Stimulated activated CD4-positive, alpha-beta T cell treated with anti-CD3 and anti-CD28 coated beads, Interleukin-1b, Interleukin-23, amount 100 ng/mL, for 48 hours (primary cell): ENCODE measurements at places on chromosomes 2 and 18.
A peak's percentile ranks its signal among the peaks of the same experiment; 100 is the strongest.

DNA sequence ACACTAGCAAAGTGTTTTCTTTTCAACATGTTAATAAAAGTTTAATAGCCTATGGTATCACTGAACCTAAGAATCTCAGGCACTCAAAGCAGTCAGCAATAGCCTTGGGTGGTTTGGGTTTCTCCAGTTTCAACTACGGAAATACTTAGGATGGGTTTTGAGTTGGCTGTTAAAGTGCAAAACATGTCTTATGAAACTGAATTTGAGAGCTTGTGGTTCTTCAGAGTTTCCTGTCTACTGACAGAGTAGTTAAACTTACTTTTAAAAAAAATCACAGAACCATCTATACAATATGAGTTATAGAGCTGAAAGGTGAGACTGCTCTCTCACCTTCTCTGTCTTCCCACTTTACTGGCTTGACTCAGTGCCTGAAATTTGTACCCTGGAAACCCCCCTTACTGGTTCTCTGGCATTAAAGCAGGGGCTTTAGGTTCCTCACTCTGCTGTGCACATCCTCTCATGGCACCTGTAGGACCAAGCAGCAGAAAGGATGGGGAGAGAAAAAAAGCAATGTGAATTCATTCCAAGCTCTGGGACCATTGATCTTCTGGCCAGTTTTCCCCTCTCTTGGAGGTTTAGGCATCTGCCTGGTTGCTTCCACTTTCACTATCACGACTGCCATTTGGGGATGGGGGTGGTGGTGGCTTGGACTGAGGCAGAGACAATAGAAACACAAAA is 18.1 kb downstream of the CCDC141 start:
- peak; percentile 21 for DNase-seq

DNA sequence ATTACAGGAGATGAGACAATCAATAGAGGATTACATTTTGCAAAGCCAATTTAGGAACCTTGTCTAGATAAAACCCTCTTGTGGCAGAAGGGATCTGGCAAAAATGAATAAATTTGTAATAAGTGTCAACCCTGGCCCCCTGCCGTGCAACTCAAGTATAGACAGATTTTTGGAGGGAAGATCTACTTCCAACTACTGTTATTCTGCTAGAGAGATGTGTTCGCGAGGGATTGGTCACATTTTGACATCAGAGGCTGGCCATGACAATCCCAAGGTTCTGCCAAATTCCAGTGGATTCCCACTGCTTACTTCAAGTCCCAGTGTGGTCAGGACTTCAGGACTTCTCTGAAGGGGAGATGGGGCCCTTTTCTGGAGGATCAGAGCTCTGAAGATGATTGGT is 192.6 kb downstream of the SH3RF3 start:
- DNase-seq, result no peak

- no peak for DNase-seq
Measured at GRCh38 chr18:6857300-6857699, 127.8 kb downstream of the ARHGAP28 start.

- DNase-seq, result no peak
Measured at GRCh38 chr2:138182250-138182936, 218.1 kb downstream of the HNMT start.

DNA sequence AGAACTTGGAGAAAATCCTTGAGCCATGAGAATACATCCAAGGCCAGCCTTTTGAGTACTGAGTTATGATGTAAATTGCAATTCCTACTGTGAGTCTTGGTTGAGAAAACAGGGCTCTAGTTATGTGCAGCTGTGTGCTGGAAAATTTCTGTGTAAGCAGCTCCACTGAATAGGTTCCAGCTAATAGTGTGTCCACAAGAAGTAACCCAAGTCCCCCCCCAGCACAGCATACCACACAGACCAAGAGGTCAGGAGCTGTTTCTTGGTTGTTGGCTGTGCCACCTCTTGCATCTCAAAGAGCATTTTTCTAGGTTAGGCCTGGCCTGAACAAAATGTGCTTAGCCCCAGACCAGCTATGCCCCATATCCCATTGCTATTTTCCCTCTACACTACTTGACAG is 36.8 kb upstream of the APCDD1 start:
- no peak for DNase-seq

DNA sequence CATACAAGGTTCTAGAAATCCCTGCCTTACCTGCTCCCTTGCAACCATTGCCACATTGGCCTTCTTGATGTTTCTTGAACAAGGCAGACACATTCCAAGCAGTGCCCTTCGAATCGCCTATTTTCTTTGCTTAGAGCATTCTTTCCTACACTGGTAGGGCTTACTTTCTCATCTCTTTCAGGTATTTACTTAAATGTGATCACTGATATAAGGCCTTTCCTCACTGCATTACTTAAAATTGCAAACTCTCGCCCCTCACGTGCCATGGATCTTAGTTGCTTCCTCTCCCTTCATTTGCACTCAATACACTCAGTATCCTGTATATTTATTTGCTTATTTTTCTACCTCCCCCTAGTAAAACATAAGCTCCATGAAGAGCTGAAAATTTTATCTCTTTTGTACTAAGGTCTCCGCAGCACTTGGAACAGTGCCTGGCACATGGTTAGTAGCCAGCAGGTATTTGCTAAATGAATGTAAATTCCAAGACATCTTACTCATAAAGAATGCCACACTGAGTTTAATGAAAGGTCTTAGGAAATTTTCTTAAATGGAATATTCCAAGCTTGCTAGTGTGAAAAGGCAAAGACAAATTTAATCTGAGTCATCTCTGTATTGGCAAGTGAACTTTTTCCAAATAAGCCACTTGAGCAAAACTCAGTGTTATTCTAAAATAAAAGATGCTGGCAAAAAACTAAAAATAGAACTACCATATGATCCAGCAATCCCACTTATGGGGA is 42.4 kb upstream of the FIGN start:
- no peak for DNase-seq

- DNase-seq, result no peak
Measured at GRCh38 chr2:126891681-126892500, 6.8 kb upstream of the TEX51 start.

DNA sequence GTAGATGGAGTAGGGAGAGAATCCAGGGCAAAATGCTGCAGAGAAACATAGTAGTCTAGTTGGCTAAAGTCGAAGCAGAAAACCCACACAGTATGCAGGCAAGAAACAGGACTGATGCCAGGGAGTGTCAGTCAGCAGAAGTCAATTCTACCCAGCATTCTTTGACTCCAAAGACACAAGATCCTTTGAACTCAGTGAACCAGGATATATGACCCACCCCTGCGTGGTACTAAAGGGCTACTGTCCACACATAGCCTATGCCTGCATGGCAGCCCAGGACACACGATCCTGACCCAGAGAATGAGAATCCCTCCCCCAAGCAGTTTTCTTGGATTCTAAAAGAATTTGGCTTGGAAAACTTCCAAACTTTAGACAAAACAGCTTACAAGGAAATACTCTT is 42.5 kb downstream of the ALK start:
- no peak for DNase-seq

DNA sequence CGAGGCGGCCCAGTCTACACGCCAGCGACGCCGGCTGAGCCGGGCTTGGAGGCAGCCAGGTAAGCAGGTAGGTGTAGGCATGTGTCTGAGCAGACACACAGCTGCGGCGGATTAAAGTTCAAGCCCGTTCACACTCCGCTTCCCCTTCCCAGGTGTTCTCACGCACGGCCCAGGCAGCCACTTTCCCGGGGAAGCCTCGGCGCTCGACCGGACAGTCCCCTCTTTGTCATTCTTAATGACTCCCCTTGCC is 367 bp downstream of the TGFA start:
- DNase-seq, result no peak

GRCh38 chr2:98464772-98465310 is 20.2 kb downstream of the INPP4A start:
- DNase-seq, result no peak

DNA sequence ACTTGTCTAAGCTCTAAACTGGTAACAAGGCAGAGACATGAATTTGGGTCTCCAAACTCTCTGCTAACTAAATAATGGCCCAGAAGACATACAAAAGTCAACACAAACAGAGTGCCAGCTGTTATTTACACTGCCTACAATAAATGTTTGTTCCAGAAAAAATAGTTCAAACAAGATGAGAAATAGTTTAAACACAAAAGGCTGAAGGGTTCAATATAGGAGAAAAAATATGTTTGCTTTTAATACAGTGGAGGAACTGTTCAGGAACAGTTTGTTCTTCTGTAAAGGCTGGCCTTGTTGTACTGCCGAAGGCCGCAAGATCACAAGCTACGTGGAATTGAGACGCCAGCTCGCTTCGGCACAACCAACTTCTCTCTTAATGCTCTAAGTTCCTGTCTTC is 74.6 kb downstream of the AFF3 start:
- no peak for DNase-seq

DNA sequence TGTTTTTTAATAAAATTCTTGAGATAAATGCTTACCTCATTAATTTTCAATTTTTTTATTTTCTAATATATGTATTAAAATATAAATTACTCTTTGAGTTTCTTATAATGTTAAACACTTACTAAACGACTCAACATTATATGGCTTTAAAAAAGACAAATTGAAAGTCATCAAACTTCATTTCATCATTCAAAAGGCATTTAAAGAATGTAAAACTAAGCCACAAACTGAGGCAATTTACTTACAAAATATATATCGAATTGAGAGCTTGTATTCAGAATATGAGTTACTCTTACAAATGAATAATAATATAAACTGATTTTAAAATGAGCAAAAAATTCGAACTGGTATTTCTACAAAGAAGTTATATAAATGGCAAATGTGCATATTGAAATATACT is 1262.2 kb upstream of the PIK3C3 start:
- DNase-seq, result no peak

DNA sequence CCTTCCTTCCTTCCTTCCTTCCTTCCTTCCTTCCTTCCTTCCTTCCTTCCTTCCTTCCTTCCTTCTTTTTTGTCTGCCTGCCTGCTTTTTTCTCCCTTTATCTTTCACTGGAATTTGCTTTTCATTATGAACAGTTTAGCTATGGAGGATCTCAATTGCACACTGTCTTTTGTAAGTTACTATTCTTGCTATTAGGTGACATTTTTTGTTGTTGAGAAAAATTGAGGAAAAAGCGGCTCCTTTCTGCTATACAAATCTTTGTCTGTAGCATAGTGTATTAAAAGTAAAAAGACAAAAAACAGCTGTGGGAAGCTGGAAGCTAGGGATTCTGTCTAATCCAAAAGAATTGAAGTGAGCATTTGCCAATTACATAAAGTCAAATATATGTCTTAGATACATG is 448.7 kb downstream of the DCDC2C start:
- no peak for DNase-seq

GRCh38 chr2:95389245-95390119 is 13.0 kb upstream of the FAHD2A start:
- peak; percentile 50 for DNase-seq

DNA sequence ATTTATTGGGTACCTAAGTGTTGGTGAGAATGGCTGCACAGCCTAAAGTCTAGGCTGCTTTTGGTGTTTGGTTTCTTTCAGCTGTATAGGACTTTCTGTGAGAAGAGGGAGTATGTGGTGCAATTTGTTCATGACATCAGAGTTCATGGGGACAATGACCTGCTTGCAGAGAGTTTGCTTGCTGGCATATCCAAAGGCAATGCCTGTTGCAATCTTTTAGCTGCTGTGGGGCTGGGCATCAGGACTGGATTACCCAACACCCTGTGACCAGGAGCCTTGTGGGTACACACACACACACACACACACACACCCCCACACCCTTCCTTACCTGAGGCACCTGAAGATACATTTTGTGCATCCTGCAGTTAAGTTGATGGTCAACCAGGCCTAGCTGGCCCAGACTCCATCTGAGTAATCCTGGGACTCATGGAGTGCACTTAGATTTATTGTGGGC is 68.4 kb downstream of the LIPG start:
- no peak for DNase-seq

- DNase-seq, result no peak
Measured at GRCh38 chr18:80203249-80203648, 44.1 kb downstream of the PARD6G start.

DNA sequence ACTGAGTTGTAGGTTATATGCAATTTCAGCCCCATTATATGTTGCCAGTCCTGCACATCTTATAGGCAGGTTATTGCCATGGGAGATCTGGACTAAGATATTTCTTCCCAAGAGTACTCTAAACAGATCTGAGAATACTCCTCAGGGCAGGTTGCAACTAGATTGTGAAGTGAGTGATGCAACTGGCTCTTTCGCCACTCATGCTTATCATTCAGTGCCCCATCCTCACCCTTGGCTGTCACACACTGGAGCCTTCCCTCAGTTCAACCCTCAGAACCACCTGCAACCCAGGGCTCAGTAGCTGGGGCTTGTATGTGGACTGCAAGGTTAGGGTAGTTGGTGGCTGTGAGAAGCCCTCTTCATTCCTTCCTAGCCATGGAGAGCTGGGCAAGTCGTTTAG is 14.1 kb downstream of the MERTK start:
- DNase-seq, result no peak

- peak; percentile 20 for DNase-seq
Measured at GRCh38 chr18:48475635-48476549, 62.9 kb upstream of the CTIF start.

DNA sequence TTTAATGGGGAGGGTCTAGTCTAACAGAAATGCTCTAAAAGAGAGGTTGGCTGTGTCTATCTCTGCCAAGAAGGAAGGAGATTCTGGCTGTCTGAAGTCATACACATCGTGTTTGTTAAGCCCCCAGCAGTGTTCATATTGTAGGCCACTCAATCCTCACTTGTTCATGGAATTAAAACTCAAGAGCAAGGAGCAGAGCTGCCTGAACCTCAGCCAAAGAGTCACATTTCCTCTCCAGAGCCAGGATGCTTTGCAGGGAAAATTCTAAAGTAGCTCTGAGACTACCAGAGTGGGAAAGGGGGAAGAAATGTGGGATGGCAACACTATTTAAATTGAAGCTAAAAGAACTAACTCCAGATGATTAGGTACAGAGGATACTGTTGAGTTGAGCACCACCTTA is 190.7 kb upstream of the CXCR4 start:
- DNase-seq, result no peak

GRCh38 chr2:196226058-196226706 is 54.8 kb upstream of the STK17B start:
- DNase-seq, result no peak

- no peak for DNase-seq
Measured at GRCh38 chr2:46850742-46851141, 64.9 kb downstream of the MCFD2 start.

DNA sequence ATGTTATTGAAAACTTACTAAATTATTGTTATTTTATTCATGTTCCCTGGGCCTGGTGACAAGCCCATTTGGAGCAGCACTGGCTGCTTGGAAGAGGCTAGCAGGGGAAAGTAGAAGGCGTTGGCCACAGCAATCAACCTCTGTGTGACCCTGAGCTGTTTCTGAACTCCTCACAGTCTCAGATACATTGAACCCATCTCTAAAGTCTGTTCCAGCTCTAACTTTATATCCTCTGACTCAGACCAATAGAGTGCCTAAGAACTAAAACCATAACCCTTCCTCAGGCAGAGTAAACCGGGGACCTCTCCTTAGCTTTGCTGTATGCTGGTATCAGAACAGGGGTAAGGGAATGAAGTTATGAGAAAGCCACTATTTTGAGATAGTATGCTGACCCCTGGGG is 96.4 kb upstream of the NOL4 start:
- DNase-seq, result no peak

GRCh38 chr2:148903979-148904378 is 29.0 kb downstream of the KIF5C start:
- no peak for DNase-seq
